ENCODE measurements at places on chromosomes 3 and 15.

DNA sequence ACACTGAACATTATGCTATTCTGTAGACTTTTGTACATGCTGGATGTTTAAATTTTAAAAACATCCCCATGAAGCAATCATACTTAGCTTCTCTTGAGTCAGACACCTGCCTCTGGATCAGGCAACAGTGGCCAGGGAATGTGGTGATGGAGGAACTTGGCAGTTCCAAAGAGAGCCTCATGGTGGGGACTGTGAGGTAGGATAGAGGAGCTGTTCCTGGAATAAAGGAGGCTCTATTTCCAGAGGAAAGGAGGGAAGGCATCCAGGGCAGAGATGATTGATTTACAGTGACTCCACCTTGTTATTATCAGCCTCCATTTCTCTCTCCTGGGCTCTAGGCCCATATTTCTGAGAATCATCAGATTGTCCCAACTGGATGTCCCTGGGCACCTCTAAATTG lies 35.0 kb upstream of the ABHD17C start:
- no peak for DNase-seq

DNA sequence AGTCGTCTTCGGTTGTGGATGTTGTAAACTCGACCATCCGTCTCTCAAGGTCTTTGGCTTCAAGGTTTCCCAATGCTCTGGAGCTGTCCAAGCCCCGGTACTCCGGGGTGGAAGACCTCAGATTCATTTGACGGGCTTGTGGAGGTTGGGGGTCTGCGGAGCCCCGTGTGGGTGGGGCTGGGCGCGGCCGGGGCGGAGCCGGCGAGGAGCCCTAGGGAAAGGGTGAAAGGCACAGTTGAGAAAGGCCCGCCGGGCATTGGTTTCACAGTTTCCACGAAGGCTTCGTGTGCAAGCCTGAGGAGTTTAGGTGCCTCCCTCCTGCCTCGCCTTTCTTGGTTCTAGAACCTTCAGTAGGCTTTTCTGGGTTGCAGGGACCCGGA lies 360 bp upstream of the MGA start:
- no peak for DNase-seq

GRCh38 chr3:133540896-133541674 lies 32.4 kb upstream of the CDV3 start:
- no peak for DNase-seq

DNA sequence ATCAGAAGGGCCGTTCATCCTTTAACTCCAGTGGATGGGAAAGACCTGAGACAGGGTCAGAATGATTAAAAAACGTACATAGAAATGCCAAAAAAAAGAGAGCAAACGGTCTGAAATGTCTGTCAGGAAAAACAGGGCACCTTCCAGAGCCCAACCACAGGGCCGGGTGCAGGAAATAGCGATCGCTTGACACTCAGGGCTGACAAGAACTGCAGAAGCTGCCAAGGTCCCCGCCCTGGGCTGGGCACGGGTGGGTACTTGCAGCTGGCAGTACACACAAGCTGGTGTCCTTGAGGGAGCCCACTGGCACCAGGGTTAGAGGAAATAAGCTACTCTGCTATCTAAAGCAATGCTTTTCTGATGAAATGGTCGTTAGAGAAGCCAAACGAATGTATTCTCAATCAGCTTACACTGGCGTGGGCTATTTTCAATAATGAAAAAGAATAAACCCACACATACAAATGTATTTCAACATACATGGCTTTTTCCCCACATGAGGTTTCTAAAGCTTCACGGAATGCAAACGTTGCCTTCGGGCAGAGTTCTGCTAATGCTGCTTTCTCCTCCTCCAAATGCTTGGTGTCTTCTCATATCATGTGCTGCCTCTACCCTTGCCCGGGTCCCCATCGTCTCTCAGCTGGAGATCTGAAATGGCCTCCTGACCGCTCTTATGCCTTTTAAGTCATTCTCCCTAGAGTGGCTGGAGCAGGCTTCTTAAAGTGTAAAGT lies 15.6 kb downstream of the FRMD4B start:
- no peak for DNase-seq

GRCh38 chr3:21152555-21152954 lies 598.5 kb downstream of the ZNF385D start:
- no peak for DNase-seq

Measured in NCI-H345 (cell line).